ENCODE measurements at places on chromosomes 1 and 21. TPM values are rescaled to one million over a fixed set of nuclear protein-coding genes. Genes with fewer than 3 reads are reported as not detected.
A peak's percentile ranks its signal among the peaks of the same experiment; 100 is the strongest.

TEX38 gene
- not detected for total RNA-seq

DNA sequence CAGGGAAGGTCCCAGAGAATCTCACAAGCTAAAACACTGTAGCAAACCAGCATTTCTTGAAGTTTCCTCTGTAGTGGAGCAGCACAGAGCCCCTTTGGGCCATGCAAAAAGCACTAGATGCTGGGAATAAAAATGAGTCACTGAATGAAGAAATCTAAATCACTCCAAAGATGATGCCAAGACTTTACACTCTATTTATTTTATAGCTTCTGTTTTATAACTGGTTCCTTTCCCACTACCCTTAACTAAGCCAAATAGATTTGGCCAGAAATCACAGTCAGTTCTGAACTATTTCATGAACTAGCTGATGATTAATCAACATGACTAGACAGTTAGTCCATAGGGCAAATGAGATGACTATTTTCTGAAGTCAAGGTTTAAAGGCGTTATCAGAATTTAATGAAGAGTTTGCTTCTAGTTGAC, 89.5 kb downstream of the SCMH1 start:
- no peak for DNase-seq

- peak; percentile 38 for DNase-seq
These were observed 72.8 kb downstream of the S100B start for GRCh38 chr21:46532080-46532479.

GRCh38 chr1:20732588-20733359, at the start of gene SH2D5:
TSS of gene SH2D5 (minus strand) at chr1:20732703. CDS start at chr1:20728044, 4,659 bp downstream.
- DNase-seq = peak; percentile 73

CFAP141 gene
- total RNA-seq = 0.65 TPM

GUCA2A gene
- total RNA-seq = not detected
